ENCODE measurements at places on chromosomes 16 and 17. TPM values are rescaled to one million over a fixed set of nuclear protein-coding genes. Genes with fewer than 3 reads are reported as not detected.

The ABCC3 gene
- 18.3 TPM for total RNA-seq

The KLHL10 gene
- 0.09 TPM for total RNA-seq

The PRPSAP2 gene
- 56.1 TPM for total RNA-seq

The MYH3 gene
- 1.0 TPM for total RNA-seq

The MT1M gene
- total RNA-seq = 51.9 TPM

The CCL13 gene
- total RNA-seq = 4.4 TPM

The ARHGAP44 gene
- total RNA-seq = 28.3 TPM

The VAC14 gene
- 27.6 TPM for total RNA-seq

DNA sequence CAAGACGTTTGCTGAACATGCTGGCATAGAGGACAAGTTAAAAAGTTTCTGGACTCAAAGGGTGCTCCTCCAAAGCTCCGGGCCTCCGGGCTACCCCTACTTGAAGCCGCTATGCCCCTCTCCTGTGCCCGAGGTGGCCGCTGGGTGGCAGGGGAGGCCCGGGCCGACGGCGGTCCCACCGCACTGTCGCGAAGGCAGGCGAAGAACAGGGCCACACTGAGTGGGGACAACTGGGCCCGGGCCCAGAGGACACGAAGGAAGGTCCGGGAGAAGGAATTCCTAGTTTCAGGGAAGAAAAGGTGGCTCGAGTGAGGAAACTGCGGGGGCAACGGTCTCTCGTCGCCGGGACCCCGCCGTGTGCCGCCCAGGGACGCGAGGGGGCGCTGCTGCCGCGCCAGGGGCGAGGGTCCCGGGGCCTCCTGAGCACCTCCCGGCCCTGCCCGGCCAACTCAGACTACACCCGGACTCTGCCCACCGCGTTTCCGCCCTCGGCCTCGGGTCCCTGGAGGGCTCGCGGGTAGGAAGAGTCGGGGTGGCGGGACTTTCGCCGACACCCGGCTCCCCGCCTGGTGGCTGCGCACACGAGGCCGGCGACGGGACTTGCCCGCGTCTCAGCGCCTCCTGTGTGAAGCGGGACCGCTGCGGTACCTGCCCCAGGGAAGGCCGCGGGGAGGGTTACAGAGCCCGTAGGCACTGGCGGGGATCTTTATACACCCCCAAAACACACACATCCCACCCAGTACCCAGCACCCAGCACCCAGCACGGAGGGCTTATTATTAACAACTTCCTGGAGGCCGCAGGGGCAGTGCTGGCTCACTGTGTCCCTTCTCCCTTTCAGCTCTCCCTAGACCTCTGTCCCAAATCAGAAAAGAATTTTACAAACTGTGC lies 772 bp upstream of the CHCT1 start:
- no peaks in the 10 kb centered on the region for H3K36me3 ChIP-seq
- H3K4me3 ChIP-seq = peak overlapping the region; percentile 11
- no peaks in the 10 kb centered on the region for H3K4me1 ChIP-seq
- no peaks in the 10 kb centered on the region for H3K27me3 ChIP-seq

GRCh38 chr17:39487946-39488345 lies 26.7 kb downstream of the CDK12 start:
- no peaks in the 10 kb centered on the region for H3K4me1 ChIP-seq
- DNase-seq = no peak
- no peak overlapping the region for H3K4me3 ChIP-seq
- no peaks in the 10 kb centered on the region for H3K27me3 ChIP-seq
- no peak overlapping the region for H3K27ac ChIP-seq

DNA sequence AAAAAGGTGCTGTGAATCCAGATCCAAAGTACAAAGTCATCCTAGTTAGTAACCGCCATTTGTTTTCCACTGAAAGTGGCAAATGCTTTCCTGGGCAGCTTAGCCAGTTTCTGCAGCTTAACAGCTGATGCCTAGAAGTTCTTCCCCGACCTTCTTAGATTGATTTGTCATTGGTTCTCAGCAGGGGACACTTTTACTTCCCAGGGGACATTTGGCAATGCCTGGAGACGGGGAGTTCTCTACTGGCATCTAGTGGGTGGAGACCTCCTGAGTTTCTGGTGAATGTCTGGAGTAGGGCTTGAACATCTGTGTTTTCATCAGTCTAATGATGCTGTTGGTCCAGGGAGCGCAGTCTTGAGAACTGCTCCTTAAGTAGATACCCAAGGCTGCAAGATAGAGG lies 7.6 kb downstream of the DNAJA3 start:
- H3K4me1 ChIP-seq = no peaks in the 10 kb centered on the region
- H3K4me3 ChIP-seq = no peak overlapping the region
- H3K27ac ChIP-seq = no peak overlapping the region
- peaks cover 32% of the 10 kb centered on the region for H3K36me3 ChIP-seq
- no peaks in the 10 kb centered on the region for H3K27me3 ChIP-seq
- no peak for DNase-seq

DNA sequence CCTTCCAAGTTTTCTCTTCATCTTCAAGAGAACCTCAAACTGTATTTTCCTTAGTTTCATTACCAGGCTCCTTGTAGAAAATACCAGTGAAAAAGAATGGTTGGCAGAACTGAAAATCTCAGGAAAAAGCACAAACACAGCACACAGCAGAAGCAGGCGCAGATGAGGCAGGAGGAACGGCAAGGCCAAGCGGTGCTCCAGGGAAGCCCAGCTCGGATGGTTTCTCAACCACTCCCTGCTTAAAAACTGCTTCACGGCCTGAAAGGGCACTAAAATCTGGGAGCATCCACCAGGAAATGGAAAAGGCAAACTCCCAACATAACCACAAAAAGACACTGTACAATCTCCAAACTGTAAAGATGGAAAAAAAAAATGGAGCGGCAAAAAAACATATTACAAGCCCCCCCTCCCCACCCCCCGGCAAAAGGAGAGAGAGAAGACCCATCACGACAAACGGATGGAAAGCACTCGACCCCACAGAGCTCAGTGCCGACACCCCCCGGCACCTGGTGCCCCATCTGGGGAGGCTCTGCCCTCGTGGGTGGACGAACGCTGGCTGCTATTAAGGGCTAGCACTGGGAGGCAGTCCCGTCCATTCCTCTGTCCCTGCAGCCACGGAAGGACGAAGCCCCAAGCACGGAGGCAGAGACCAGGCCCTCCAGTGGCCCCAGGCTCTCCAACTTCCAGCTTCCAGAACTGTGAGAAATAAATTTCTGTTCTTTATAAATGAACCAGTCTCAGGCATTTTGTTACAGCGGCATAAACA lies 127.5 kb downstream of the ZNF778 start:
- peaks cover 29% of the 10 kb centered on the region for H3K4me1 ChIP-seq
- H3K4me3 ChIP-seq = no peak overlapping the region
- H3K36me3 ChIP-seq = no peaks in the 10 kb centered on the region
- H3K27me3 ChIP-seq = no peaks in the 10 kb centered on the region
- peak overlapping the region; percentile 9 for H3K27ac ChIP-seq

- no peaks in the 10 kb centered on the region for H3K4me1 ChIP-seq
- H3K4me3 ChIP-seq = no peak overlapping the region
- peaks cover 10% of the 10 kb centered on the region for H3K36me3 ChIP-seq
- no peaks in the 10 kb centered on the region for H3K27me3 ChIP-seq
These were observed 106.7 kb downstream of the TTC19 start for GRCh38 chr17:16106161-16106891.

DNA sequence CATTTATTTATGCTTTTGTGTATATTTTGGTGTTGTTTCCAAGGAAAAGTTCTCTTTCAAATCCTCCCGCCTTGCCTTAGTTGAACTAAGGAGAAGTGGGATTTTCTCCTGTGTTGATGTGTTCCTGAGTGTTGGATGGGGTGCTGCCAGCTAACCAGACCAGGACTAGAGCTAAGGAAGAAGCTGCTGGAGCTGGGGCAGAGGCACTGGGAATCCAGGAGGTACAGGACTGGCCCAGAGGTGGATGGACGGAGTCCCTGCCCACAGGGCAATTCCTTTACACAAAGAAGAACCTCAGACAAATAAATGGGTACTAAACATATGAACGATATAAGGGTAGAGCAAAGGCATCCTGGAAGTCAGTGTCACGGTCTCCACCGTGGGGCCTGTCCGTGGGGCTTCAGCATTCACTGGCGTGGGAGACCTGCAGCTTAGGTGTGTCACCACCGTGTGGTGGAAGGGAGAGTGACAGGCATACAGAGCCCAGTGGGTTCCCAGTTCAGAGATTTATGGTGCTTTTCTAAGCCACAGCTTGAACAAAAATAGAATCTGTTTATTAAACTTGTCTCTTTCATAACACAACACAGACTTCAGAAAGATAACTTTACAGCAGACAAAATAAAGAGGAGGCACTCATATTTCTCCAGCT lies 270.7 kb downstream of the NTN1 start:
- H3K27ac ChIP-seq = no peak overlapping the region
- no peaks in the 10 kb centered on the region for H3K36me3 ChIP-seq
- no peaks in the 10 kb centered on the region for H3K27me3 ChIP-seq
- no peaks in the 10 kb centered on the region for H3K4me1 ChIP-seq

DNA sequence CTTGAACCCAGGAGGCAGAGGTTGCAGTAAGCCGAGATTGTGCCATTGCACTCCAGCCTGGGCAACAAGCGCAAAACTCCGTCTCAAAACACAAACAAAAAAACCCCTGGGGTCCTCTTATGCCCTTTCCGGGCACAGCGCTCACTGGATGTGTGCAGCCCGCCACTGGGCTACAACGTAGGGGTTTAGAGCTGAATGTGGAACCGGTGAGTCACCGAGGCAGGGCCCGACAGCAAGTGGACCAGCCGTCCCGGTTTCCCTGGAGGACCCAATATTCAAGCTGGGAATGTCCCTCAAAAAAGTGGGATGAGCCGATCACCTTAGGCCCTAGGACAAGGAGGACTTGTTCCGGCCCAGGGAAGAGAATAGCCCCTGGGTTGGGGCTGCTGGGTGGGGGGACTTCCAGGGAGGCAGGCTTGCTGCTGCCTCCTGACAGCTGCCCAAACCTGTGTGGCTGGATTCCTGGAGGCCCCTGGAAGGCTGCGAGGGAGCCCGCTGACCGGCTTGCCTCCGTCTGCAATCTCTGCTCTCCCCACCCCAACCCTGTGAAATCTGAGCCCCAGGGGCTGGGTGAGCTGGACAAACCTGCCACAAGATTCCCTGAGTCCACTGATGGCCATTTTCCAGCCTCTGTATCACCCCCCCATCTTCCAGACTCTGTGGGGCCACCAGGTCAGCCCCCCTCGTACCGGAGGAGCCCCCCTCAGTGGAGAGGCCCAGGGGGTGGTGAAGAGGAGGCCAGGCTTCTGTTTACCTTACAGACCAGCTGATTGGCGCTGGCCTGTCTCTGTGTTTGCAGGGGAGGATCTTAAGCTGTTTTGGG lies 2.9 kb upstream of the CLDN9 start:
- no peak overlapping the region for H3K27ac ChIP-seq
- H3K4me3 ChIP-seq = no peak overlapping the region
- H3K4me1 ChIP-seq = peaks cover 2% of the 10 kb centered on the region
- peak; percentile 81 for DNase-seq

DNA sequence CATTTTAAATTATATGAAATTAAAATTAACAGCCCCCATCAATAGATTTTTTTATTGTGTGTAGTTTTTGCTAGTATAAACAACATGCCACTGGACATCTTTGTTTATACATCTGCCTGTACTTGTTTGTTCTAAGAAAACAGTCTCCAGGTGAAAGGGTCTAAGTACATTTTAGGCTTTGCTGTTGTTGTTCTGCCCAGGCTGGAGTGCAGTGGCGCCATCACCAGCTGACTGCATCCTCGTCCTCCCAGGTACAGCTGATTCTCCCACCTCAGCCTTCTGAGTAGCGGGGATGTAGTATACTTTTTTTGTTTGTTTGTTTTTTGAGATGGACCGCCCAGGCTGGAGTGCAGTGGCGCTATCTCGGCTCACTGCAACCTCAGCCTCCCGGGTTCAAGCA lies 25.5 kb downstream of the C17orf58 start:
- H3K27ac ChIP-seq = no peak overlapping the region
- no peak for DNase-seq
- no peak overlapping the region for H3K4me3 ChIP-seq
- H3K4me1 ChIP-seq = no peaks in the 10 kb centered on the region

DNA sequence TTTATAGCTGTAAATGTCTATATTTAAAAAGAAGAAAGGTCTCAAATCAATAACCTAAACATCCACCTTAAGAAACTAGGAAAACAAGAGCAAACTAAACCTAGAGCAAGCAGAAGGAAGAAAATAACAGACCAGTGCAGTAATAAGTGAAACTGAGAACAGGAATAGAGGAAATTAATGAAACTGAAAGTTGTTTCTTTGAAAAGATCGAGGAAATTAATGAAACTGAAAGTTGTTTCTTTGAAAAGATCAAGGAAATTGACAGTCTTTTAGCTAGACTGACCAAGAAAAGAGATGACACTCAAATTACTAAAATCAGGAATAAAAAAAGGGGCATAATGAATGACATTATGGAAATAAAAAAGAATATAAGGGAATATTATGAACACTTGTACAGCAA lies 46.4 kb downstream of the SLFN5 start:
- no peak for DNase-seq
- H3K36me3 ChIP-seq = no peaks in the 10 kb centered on the region
- H3K4me3 ChIP-seq = no peak overlapping the region

GRCh38 chr17:12389421-12389820 lies 276.3 kb upstream of the MYOCD start:
- H3K4me3 ChIP-seq = no peak overlapping the region
- H3K27ac ChIP-seq = no peak overlapping the region
- H3K4me1 ChIP-seq = no peaks in the 10 kb centered on the region

- no peaks in the 10 kb centered on the region for H3K36me3 ChIP-seq
- H3K4me1 ChIP-seq = no peaks in the 10 kb centered on the region
- H3K27ac ChIP-seq = no peak overlapping the region
- no peak overlapping the region for H3K4me3 ChIP-seq
- peak; percentile 8 for DNase-seq
These were observed 327.4 kb upstream of the CCL2 start for GRCh38 chr17:33927732-33928133.

DNA sequence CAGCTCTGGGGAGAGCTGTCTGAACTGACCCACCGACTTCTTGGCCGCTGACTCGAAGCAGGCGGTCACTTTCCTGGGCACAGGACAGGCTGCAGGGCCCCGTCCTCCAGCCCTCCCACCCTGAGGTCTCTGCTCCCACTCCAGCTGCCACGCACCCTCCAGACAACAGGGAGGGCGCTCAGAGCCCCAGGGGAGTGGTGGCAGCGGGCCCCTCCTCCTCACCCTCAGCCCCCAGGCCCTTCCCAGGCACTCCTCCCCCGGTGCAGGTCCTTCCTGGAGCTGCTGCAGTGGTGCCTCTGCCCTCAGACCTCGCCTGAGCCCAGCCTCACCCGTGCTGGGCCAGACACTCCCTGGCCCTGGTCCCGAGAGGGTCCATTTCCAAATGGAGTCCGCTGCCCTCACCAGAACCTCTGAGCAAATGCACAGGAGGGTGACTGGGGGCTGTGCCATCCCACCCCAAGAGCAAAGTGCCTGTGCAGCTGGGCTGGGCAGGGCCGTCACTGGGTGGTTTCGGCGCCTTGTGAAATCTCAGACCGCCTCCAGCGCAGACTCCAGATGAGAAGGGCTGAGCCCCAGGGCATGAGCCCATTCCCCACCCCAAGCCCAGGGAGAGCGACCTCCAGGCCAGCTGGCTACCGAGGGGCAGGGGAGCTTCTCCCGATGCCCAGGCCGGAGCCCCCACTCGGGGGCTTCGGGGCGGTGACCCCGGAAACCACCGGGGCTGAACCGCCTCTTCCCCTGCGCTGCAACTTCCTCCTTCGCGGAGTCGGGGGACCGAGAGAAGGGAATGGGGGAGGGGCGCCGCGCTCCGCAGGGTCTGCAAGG lies 717 bp downstream of the CYBA start:
- peaks cover 33% of the 10 kb centered on the region for H3K36me3 ChIP-seq
- H3K4me1 ChIP-seq = no peaks in the 10 kb centered on the region
- H3K27ac ChIP-seq = peak overlapping the region; percentile 33
- peak overlapping the region; percentile 55 for H3K4me3 ChIP-seq
- no peaks in the 10 kb centered on the region for H3K27me3 ChIP-seq
- DNase-seq = peak; percentile 51
